A549 treated with GW870086 at 1 μM for 4 hours (cell line): ENCODE measurements at places on chromosomes 1 and 21. TPM values are rescaled to one million over a fixed set of nuclear protein-coding genes. Genes with fewer than 3 reads are reported as not detected.

The S100A2 gene
- total RNA-seq: 18.8 to 40.7 TPM (median 32.4 TPM) in 5 replicates

The SLC16A4 gene
- total RNA-seq: 26.3 to 41.1 TPM (median 37.0 TPM) in 5 replicates

The WRAP73 gene
- total RNA-seq: 14.1 to 21.5 TPM (median 19.5 TPM) in 5 replicates

The ADAMTS5 gene
- total RNA-seq: not detected in 5 replicates

The FAM72D gene
- 5.2 to 6.3 TPM (median 5.2 TPM) in 5 replicates for total RNA-seq

The PTPN22 gene
- total RNA-seq: not detected in 5 replicates

The MFAP2 gene
- total RNA-seq: 0.41 to 0.92 TPM (median 0.60 TPM) in 5 replicates

The ZBTB8B gene
- total RNA-seq: 0.02 TPM in 1 of 5 replicates, not detected in the others
